ENCODE measurements at places on chromosomes 6 and 20.

GRCh38 chr6:64896939-64897338, 810.1 kb downstream of the EYS start:
- DNase-seq = no peak

DNA sequence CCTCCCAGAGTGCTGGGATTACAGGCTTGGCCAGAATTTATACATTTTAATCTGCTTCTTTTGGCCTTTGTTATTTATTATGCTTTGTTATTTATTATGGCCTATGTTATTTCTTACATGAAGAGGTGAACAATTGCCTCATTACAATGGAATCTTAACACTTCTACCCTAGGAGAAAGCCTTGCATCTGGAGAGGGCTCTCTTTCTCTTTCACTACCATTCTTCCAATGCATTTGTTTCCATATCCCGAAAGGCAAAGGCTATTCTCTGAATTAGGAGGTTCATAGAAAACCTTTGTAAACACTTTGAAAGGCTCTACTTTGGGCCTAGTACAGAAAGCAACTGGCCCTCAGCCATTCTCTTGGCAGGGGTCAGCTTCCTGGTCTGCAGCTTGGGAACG, 19.9 kb upstream of the DEK start:
- DNase-seq = no peak

GRCh38 chr6:72042088-72042487, 155.7 kb downstream of the RIMS1 start:
- DNase-seq = peak; percentile 2

GRCh38 chr20:4519534-4519933, 202.2 kb upstream of the PRND start:
- DNase-seq = peak; percentile 46

DNA sequence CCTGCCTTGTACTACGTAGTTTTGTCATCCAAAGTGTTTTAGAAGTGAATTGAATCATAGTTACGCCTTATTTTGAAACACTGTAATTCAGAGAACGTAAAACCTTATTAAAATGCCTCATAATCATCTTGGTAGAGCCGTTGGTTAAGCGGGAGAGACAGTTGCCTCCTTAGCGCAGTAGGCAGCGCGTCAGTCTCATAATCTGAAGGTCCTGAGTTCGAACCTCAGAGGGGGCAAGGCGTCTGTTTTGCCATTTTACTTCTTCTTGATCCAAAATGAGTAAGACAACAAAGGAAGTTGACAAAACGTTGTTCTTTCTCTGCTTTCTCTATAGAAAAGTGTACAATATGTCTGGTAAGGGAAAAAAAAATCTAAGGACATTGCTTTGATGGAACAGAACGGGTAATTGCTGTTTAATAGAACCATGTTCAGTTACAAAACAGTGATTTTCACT, 20.7 kb upstream of the TRIM27 start:
- DNase-seq = peak; percentile 89

DNA sequence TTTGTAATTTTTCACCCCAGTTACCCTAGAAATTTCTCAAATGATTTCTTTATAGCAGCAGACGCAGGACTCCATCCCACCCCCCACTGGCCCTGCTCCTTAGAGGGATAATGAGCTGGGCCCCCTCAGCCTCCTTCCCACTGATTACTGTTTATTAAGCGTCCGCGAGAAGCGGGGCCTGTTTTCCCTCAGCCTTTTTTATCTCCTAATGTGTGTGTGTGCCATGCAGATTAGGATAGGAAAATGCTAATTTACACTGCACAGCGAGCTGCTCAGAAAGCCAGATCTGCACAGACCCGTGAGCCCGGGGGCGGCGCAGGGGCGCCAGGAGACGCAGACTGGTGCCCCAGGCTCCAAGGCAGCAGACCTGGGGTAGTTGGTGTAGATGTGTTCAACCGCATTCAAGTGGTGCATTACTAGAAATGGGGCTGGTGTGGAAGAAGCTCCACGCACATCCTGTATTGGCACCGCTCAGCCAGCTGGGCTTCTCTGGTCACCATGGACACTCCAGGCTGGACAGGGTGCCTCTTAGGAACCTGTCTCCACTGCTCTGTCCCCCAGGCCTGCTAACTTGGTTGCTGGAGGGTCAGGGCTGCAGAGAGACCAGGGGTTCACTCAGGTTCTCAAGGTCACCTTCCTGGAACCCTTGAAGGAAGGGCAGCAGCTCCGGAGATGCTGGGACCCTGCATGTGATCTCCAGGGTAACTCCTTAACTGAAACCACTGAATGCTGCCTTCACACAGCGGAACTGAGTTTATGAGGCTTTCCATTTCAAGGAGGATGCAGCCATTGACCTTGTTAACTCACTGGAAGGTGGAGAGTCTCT, 256.3 kb downstream of the ERMARD start:
- no peak for DNase-seq

- no peak for DNase-seq
Measured at GRCh38 chr6:34161857-34162515, 16.1 kb upstream of the GRM4 start.

All from PC-3 (cell line).